ENCODE measurements at places on chromosomes 5 and 9.
A peak's percentile ranks its signal among the peaks of the same experiment; 100 is the strongest.

DNA sequence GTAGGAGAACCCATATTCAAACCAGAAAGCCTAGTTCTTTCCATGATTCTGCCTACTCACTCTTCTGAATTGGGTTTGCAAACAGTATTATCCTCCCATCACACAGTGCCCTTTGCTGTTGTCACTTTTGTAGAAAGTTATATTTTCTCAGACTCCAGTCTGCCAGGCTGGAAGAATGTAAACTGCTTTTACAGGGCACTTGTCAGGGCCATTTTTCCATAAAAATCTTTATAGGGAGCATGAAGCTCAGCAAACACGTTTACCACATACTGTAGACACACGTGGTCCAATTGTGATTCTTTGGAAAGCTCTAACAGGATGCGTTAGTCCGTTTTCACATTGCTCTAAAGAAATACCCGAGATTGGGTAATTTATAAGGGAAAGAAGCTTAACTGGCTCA is 204.0 kb downstream of the KCNN2 start:
- DNase-seq = no peak

DNA sequence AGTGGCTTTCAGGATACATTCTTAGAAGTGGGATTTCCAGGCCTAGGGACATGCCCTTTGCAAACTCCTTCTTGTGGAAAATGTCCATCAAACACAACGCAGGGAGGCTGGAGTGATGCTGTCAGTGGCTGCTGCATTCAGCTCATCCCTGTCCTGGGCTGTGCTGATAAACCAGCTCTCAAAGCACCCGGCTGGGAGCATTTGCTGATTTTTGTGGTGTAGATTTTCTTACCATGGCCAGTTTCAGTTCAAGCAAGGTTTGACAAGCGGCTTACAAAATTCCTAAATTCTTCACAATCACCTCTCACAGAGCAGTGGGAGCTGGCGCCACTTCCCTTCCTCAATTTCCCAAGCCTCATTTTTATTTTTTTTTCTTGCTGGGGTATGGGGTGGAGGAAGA is 28.2 kb downstream of the FAM163B start:
- DNase-seq = no peak

DNA sequence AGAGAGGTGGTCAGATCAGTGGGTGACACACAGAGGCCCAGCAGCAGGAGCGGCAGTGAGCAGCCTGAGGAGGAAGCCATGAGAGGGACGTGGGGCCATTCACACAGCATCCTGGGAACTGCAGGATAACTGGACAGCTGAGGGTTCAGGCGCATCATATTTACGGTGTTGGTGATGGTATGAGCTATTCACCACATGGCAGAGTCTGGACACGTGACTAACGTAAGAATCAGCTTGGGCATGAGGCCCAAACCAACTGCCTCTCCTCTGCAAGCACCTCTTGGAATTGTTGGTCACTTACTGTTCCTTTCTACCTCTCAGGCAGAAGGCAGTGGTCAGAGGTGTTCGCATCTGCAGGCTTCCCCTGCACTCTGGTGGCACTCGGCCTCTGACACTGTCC is 141.1 kb downstream of the ENTREP1 start:
- DNase-seq = no peak

- no peak for DNase-seq
Observed at GRCh38 chr5:171351536-171352073, 36.0 kb upstream of the NPM1 start.

- DNase-seq = no peak
Observed at GRCh38 chr5:978054-978453, 30.5 kb upstream of the NKD2 start.

DNA sequence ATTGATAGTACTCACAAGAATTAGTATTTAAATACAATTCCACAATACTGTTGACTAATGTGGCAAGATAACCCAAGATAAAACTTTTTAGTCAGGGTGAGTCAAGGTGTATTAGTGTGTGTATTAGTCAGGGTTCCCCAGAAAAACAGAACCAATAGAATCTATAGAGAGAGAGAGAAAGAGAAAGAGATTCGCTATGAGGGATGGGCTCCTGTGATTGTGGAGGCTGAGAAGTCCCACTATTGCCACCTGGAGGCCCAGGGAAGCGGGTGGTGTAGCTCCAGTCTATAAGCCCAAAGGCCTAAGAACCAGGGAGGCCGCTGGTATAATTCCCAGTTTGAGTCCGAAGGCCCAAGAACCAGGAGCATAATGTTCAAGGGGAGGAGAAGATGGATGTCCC is 10.0 kb upstream of the SHISAL2B start:
- DNase-seq = no peak

DNA sequence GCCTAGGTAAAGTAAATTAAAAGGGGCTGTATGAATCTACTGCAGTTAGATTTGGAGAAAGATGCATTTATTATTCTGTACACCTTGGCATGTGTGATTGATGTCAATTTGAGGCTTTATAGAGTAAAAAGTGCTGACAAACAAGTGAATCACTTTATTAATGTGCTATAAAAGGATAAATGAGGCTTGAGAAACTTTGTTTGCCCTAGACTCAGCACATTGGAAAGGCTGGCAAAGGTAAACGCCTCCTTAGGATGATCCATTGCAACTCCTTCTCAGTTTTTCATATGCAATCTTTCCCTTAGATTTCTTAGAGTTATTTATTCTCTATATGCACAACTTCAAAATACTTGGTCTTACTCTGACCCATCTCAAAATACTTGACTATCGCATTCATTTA is 369.0 kb downstream of the HINT1 start:
- DNase-seq = no peak

DNA sequence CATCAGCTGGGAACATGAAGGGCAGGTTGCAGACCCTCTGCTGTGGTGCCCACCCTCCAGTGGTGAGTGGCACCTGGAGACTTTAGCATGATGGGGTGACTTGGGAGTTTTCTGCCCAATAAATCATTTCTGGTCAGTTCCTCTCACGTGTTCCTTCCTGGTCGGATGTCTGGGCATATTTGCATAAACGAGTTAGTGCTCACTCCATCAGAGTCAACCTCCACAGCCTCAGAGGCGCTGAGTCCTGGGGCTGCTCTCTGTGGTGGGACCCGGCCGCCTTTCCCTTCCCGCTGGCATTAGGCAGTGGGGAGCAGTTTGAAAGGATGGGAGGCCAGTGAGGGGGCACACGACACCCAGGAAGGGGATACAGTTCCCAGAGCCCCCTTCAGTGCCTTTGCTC is 114.0 kb upstream of the FCN2 start:
- no peak for DNase-seq

DNA sequence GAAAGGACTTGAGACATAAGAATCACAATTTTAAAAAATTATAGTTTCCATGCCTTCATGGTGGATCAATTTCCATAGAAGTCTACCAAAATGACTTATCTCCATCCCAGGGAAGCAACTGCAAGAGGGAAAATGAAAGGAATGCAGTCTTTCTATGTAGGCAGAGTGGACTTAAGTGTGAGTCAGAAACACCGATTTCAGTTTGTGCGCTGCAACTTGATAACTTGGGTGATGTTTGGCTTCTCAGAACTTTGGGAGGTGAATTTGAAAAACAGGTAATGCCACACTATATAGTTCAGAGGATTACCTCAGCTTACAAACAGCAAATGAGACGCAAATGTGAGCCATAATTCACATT is 708 bp upstream of the CSNK1G3 start:
- peak; percentile 11 for DNase-seq

Data from CD4-positive, alpha-beta T cell treated with Interferon alpha-2 for 1 hour (primary cell).